NCI-H1092 (cell line): ENCODE measurements at places on chromosomes 2 and 18.

GRCh38 chr2:26561918-26562810 is 79.0 kb downstream of the CIB4 start:
- DNase-seq: peak; percentile 68

DNA sequence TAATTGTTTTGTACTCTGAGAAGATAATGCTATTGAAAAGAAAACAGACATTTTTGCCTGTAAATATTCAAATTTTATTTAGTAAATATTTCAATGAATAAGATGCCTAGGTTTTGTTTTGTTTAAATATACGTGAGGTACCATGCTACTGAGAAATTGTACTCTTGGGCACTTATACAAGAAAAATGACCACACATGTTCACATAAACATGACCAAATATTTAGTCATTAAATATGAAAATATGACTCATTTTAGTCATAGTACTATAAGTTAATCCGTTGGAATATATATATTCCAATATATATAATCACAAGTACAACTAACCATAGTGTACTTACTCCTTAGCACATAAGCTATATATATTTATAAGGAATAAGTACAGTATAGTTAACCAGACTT is 56.7 kb upstream of the ZNF804A start:
- no peak for DNase-seq

GRCh38 chr2:98118852-98119251 is 31.9 kb downstream of the VWA3B start:
- no peak for DNase-seq

DNA sequence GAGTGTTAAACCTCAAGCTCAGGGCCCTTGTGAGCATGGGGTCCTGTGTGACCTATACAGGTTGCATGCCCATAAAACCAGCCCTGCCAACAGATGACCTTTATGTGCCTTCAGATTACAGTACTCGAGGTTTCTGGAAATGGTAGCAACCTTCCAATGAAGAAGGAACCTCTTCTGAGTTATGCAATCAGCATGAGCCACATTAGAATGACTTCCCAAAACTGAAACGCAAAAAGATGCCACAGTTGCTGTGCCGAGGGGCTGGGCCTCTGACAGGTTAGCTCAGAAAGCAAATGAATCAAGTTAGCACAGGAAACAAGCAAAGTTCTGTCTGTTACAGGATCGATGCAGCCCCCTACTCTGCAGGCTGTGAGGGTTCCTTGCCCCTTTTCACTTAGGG is 37.7 kb downstream of the TGFA start:
- no peak for DNase-seq

DNA sequence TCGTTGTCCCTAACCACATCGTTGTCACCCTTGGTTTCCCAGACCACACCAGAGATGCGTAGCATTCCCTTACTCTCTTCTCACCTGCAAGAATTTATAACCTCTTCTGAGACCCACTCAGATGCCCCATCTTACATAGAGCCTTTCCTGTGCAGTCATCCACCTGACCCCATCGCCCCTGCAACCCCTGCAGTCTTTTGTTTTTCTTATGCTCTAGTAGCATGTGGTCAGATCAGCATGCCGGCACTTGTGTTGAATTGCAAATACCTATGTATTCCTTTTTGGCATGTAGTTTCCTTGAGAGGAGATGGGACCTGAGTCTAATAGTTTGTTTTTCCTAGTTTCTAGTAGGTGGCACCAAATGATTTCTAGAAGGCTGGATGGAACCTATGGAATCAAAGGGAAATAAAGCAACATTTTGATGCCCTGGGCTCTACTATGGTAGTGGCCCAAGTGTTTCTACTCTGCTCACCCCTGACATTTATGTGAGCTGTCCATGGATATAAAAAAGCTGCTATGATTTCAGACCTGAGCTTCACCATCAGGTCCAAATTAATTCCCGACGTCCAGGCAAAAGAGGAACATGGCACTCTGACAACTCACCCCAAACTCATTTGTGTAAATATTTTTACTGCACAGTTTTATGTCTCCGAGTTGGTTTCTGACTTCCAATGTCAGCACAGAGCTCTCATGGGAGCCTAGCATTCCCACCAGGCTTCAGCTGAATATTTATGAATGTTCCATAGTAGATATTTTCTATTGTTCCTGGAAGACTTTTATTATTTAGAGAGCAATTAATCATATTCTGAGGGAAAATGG is 143.6 kb downstream of the RNF144A start:
- no peak for DNase-seq

GRCh38 chr2:53740170-53740569 is 27.4 kb upstream of the CHAC2 start:
- no peak for DNase-seq

DNA sequence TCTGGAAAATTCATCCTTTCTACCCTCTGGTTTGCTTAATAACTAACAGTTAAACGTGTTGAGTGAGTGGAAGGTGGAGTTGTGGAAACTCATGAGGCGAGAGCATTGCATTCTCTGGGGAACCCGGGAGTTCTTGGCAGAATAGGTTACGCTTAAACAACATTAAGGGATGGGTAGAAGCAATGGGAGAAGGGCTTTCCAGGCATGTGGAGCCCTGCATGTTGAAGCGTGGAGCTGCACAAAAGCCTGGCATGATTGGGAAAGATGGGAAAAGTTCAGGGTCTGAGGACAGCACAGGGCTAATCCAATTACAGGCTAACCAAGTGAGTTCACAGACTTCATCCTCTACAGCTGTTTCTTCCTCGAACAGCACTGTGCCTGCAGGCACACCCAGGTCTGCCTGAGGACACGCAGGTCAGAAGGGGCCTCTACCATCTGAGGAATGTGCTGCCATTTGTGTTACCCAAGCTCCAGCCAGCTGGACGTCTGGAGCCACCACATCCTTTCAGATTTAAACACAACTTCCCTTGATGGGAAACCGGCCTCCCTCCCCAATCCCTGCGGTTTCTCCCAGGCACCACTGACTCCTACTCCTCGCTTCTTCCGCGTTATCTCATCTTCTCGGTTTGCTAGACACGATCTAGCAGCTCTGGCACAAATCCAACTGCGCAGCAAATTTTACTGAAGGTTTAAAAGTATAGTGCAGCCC is 164.2 kb downstream of the ANTXR1 start:
- DNase-seq: no peak

DNA sequence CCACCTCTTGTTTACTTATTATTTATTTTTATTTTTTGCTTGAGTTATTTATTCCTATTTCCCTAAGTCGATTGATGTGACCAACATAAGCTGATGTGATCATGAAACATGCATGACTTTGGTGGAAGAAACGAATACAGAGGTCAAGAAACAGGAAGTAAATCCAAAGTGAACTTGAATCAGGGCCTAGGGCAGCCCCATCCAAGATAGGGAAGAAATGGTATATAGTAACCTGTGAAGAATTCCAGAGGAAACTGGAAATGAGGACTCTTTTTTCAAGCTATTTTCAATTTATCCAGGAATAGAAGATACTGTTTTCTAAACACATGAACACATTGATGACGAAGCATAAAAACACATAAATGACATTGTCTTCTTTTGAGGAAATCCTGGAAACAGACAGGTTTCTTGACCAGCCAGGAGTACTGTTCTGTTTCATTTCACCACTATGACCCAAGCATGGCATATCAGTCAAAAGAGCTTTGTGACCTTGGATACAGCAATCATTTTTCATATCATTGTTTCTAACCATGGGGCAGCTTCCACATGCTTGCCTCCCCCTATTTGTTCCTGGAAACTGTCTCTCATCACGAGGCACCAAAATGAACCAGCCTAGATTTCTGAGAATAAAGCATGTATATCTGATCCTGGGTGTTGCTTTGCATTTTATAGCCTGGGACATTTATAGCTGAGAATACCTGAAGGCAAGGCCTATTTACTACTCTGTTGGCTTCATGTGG is 9.1 kb upstream of the LCLAT1 start:
- no peak for DNase-seq

DNA sequence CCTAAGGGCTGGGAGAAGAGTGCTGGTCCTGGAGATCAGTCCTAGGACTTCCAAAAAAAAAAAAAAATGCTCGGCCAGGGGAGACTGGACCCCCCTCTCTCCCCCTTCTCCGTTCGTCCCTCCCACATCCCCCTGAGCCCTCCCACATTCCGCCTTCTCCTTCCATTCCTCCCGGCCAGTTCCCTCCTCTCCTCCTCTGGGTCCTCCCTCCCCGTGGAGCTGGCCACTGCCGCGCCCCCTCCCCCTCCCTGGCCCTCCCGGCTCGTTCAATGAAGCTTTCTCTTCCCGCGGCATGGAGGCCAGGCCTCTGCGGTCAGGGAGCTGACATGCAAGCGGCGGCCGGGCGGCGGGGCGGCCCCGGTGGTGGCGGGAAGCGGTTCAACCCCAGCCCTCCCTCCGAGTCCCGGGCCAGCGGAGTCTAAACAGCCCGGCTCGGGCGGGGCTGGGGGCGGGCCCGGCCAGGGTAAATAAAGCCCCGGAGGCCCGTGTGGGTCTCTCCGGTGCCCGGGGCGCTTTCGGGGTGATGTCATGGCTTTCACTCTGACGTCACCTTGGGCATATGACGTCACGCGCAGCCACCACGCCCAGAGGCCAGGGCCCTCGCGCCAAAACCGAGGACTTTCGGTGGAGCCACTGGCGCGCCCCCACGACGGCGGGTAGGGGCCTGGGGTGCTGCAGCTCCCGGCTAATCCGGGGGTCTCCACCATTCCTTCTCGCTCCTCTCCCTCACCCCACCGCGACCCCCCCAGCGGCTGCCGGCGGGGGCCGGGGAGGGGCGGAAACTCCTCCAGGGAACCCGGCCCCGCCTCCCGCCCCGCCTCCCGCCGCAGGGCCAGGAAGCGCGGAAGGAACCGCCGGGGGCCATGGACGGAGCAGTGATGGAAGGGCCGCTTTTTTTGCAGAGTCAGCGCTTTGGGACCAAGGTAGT is at the start of the genes DOK1 and LOXL3:
Gene DOK1 (plus strand): TSS at position 829 of the 928 bp plus-strand sequence. CDS start 35 bp downstream, at position 864.
Gene LOXL3 (minus strand): TSS at position 51 of the 928 bp plus-strand sequence. CDS start 1,308 bp downstream, outside the sequence.
- DNase-seq: peak; percentile 43

- no peak for DNase-seq
These were observed 14.9 kb downstream of the ICOS start for GRCh38 chr2:203951366-203951902.
